ENCODE measurements at places on chromosomes 12 and 14. TPM values are rescaled to one million over a fixed set of nuclear protein-coding genes. Genes with fewer than 3 reads are reported as not detected.

DNA sequence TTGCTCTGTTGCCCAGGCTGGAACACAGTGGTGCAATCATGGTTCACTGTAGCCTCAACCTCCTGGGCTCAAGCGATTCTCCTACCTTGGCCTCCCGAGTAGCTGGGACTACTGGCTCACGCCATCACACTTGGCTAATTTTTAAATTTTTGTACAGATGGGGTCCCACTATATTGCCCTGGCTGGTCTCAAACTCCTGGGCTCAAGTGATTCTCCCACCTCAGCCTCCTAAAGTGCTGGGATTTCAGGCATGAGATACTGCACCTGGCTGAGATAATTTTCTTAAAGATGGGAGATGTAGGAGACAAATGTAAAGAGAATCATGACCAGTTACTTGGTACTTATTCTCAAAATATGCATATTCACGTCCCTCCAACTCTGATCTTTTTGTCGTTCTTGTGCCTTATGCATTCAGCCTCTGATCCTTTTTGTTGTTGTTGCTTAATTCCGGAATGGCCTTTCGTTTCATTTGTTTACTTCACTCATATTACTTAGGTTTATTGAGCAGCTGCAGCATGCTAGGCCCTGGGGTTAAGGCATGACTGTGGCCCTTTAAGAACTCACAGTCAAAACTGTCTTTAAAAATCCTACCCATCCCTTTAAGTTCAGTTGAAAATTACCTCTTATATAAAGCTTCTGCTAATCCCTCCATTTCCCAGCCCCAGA lies 8.9 kb downstream of the RBMS2 start:
- no peak for DNase-seq

ADAMTS20 gene
- 1.00 TPM for polyA plus RNA-seq

GRCh38 chr12:46549527-46550265 lies 177.1 kb upstream of the SLC38A2 start:
- no peak for DNase-seq

DNA sequence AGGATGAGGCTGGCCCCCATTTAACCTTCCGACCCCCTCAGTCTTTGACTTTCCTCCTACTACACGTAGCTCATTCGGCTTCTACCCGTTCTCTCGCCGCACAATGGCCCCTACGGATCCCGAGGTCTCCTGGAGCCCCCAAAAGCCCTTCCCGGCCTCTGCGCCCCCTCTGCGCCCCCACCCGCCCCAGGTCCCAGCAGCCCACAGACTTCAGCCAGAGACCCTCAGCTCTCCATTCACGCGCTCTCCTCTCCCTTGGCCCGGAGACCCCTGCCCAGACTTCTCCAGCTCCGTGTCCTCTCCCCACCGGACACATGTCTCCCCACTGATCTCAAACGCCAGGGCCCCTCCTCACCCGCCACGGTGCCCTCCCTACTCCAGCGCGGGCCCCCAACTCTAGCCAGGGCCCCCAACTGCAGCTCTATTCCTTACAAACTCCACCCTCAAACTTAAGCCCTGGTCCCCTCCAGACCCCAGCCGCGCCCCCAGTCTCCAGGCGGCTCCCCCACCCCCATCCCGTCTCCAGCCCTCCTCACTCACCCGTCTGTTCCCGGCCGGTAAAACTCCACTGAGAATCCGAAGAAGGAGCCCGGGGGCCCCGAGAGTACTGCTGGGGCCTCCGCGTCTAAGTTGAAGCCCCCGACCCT lies 502 bp downstream of the ITGA5 start:
- no peak for DNase-seq

CLMN gene
- polyA plus RNA-seq: 21.1 TPM

GRCh38 chr12:122866379-122866778 lies 29.5 kb downstream of the VPS37B start:
- DNase-seq: no peak

DNA sequence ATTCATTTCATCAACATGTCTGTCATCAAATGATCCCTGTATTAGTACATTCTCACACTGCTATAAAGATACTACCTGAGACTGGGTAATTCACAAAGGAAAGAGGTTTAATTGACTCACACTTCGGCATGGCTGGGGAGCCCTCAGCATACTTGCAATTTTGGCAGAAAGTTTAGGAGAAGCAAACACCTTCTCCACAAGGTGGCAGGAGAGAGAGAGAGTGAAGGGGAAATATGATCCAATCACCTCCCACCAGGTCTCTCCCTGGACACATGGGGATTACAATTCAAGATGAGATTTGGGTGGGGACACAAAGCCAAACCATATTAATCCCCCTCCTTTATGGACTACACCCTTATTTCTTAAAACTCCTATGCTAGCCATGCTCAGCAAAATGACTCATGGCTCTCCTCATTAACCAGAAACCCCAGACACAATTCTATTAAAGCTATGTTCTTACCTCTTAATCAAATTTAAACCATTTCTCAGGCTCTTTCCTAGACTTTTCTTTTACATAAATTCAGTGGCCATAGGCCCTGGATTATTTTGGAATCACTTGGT lies 932.3 kb downstream of the FLRT2 start:
- no peak for DNase-seq

EIF2S3B gene
- polyA plus RNA-seq: 11.5 TPM

DNA sequence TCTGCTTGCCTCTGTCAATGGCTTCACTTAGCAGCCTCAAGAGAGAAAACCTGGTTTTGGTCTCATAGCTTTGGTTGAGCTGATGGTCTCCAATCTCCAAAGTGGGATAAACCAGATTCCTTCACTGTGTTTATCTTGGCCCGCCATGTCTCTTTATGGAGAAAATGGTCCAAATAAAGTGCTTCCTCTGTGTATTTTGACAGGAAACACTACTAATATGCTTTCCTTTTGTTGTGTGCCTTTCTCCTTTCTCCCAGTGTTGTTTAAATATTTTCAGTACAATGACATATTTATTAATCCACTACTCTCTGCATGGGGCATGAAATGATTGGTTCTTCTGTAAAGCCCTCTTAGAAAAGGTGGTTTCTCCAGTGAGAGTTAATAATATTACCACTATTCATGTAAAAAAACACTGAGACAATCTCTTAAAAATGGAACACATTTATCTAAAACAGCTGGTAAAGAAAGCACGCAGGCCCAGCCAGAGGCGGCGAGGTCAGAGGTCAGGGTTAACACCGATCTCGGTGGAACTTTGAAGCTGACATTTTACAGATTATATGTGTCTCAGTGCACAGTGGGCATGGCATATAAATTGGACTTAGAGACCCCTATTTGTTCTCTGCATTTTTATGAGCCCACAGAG lies 24.2 kb downstream of the TMEM30B start:
- DNase-seq: no peak

WASHC4 gene
- 66.9 TPM for polyA plus RNA-seq

DNA sequence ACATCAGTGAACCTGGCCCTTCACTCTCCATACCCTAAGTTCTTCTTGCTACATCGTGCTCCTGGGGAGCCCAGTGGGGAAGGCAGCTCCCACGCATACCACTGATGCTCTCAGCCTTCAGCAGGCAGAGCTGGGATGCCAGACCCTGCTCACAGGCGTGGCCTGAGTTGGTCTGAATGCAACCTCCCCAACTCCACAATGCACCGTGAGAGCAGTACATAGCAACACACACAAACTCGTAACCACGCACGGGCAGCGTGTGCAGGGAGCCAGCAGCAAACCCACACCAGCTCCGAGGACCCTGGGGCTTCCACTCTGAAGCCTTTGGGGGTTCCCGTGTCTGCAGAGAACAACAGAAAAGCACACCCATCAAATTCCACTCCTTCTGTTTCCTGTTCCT lies 37.3 kb downstream of the ANO2 start:
- peak; percentile 22 for DNase-seq

DNA sequence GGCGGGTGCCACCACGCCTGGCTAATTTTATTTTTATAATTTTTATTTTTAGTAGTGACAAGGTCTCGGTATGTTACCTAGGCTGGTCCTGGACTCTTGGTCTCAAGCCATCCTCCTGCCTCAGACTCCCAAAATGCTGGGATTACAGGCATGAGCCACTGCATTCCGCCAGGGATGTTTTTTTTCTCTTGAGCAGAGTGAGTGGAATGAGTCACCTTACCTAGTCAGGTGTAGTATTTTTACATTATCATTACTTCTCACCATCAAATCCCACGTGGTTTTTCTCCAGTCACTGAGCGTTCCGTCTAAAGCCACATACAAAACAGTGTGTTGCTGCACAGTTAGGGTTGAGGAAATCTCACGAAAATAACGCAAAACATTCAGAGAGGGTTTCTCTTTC lies 870 bp upstream of the TBPL2 start:
- DNase-seq: no peak

C12orf50 gene
- polyA plus RNA-seq: 0.29 TPM

RTL1 gene
- polyA plus RNA-seq: 0.06 TPM

DNA sequence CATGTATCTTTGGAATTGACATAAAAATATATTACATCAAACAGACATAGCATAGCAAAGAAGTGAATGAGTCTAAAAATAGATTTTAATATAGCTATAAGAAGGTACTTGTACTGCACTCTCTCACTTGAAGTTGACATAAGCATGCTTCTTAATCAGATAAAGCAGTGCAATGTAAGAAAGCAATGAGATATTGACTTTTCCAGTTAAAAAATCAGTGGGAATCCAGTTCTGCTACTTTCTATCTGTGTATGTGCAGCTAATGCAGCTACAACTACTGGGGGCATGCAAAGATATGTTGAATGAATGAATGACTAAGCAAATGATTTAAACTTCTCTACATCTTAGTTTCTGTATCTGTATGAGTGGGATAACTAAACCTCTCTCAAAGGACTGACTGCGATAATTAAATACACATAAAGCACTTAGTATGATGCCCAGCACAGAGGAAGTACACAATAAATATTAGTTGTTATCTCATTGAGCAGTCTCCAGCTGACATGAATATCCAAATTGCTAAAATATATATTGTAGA lies 10.3 kb downstream of the WASHC3 start:
- DNase-seq: no peak

GRCh38 chr14:31209605-31210004 lies 2.0 kb upstream of the HECTD1 start:
- DNase-seq: no peak

DNA sequence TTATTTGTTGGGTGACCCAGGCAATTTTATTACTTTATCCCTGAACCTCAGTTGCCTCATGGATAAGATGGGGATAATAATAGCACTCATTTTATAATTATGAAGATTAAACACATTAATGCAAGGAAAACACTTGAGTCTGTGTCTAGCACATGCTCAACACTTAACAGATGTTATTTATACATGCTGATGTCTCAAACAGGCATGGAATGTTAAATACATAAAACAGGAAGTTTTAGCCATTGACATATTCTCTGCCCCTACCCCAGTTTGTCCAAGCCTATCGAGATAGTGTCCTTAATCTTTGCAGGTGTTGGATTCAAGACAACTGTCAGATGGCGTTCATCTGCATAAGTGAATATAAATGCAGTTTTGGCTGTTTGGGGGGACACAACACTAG lies 109.8 kb downstream of the SCAF11 start:
- no peak for DNase-seq

GYS2 gene
- polyA plus RNA-seq: not detected

- no peak for DNase-seq
These were observed 58.2 kb downstream of the GALNT9 start for GRCh38 chr12:132270969-132271754.

- no peak for DNase-seq
These were observed 51.8 kb downstream of the PRIMA1 start for GRCh38 chr14:93736378-93737014.

- no peak for DNase-seq
These were observed 57.0 kb upstream of the EGLN3 start for GRCh38 chr14:34007902-34008301.

- no peak for DNase-seq
These were observed 164.8 kb downstream of the ZFP36L1 start for GRCh38 chr14:68627868-68628604.

SIX6 gene
- polyA plus RNA-seq: not detected
